Glomerular endothelial cell (primary cell): ENCODE measurements at places on chromosomes 5 and 9.

GRCh38 chr9:70480405-70480980 is 66.0 kb upstream of the KLF9 start:
- DNase-seq = no peak

GRCh38 chr9:135692410-135692809 is 6.9 kb downstream of the SOHLH1 start:
- DNase-seq = no peak

- DNase-seq = no peak
These were observed 828.1 kb upstream of the ZNF608 start for GRCh38 chr5:125574491-125575044.

- no peak for DNase-seq
These were observed 87.6 kb downstream of the ADAMTS6 start for GRCh38 chr5:65394087-65394486.

- no peak for DNase-seq
These were observed 23.2 kb downstream of the TGFBR1 start for GRCh38 chr9:99128133-99128406.

DNA sequence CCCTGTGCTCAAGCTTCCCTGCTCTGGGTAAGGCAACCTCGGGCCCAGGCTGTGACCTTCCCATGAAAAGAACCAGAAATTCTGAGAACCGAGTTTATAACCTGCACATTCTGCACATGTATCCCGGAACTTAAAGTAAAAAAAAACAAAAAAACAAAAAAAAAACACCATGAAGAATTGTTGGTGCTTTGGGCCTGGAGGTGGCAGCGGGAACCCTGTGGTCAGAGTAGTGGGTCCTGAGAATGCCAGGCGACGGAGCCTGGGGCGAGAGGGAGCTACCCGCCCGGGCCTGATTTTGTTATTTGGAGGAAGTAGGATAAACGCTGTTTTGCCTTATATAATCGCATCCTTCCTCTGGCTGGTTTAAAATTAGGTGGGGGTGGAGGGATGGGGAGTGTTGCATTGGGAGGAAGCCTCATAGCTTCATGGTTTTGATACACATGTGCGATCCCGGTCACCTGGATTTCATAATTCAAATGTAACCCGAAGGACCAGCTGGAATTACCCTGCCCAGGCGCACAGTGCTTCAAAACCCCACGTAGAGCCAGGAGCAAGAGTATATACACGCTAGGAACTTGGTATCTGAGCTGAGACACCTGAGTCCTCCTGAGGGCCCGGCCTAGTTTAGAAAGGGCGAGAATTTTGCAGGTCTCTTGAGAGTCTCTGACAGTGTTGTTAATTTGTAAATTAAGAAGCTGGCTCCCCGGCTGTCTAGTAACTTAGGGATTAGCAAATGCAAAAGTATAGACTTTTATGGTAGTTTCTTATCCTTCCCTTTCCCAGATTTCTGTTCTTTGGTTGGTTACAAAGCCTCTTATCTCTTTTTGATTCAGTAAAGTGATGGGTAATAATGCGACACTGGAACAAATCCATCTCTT is 2.8 kb downstream of the MSX2 start:
- DNase-seq = no peak

DNA sequence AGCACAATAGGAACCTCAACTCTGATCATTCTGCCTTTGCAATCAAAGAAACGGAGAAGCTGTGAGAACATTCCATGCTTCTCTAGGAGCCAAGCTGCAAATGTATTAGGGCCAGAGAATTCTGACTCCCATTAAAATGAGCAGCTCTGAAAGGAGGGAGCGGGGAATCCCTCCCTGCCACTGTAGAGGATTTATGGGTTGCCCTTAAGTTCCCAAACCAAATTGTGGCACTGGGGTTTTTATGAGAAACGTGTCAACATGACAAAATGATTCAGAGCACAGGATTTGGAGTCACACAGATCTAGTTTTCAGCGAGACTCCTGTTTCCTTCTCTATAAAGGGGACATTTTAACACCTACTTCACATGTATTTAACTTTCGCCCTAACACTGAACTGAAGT is 1.8 kb downstream of the IL6ST start:
- no peak for DNase-seq

GRCh38 chr5:153534102-153534501 is 43.6 kb downstream of the GRIA1 start:
- DNase-seq = no peak

GRCh38 chr5:16618138-16618897 is 1.5 kb upstream of the RETREG1 start:
- DNase-seq = no peak

DNA sequence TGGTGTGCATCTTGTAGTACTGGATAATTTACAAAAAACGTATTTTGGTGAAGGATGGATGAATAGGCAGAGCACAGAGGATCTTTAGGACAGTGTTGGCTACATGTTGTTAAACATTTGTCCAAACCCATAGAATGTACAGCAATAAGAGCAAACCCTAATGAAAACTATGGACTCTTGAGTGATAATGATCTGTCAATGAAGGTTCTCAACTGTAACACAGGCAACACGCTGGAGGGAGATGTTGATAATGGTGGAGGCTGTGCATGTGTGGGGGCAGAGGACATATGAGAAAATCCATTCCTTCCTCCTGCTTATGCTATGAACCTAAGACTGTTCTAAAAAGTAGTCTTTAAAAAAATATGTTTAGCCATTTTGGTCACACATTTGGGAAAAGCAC is 194.0 kb downstream of the FER start:
- no peak for DNase-seq

- no peak for DNase-seq
These were observed 438.3 kb downstream of the TAF11L14 start for GRCh38 chr5:18072600-18072999.

GRCh38 chr9:118529624-118530214 is 825.5 kb downstream of the TLR4 start:
- no peak for DNase-seq

- no peak for DNase-seq
These were observed 19.2 kb upstream of the TXNDC8 start for GRCh38 chr9:110356639-110357395.

- DNase-seq = no peak
These were observed 17.2 kb upstream of the SPOCK1 start for GRCh38 chr5:137516251-137516797.

DNA sequence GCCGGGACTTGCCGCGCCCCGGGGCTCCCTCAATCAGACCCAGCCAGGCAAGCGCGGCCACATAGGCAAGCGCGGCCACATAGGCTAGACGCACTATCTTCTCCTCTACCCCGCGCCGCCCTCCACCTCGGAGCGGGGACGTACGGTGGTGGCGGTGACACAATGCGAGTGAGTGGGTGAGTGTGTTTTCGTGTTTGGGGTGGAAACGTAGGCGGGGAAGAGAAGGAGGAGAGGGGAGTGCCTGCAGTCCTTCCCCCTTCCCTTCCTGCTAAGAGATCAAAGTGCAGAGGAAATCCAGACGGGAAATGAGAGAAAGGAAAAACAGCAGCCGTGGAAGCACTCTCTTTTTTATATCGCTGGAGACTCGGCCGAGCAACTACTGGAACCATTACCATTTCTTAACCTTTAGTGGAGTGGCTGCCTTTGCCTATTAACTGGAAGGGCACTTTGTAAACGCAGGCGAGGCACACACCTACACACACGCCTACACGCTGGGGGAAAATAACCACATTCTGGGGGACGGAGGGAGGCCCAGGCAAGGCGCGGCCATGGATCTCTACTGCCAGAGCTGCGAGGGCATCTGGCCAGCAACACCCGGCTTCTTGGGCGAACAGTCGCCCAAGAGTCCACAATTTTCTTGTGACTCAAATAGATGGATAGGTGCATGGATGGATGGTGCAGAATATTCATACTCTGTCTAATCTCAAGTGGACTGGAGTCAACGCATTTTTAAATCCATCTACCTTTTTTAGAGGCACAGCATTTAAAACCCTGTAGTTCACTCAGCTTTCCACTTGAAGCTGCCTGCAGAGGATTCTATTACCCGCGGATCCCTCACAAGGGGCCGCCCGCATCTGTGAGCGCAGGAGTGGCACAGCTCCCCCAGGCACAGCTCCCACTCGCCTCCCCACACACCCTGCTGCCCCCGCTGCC is 2.1 kb downstream of the EDIL3 start:
- no peak for DNase-seq
